Hematopoietic multipotent progenitor cell treated with erythropoietin and hydrocortisone succinate and interleukin-3 and kit ligand, for 8 days (in vitro differentiated cells): ENCODE measurements at places on chromosomes 7 and 10.

GRCh38 chr7:16063716-16064675, 357.3 kb downstream of the CRPPA start:
- DNase-seq: no peak

- DNase-seq: no peak
These were observed 57.1 kb upstream of the FAM20C start for GRCh38 chr7:135257-135653.

- DNase-seq: no peak
These were observed 33.0 kb upstream of the MICU1 start for GRCh38 chr10:72658696-72659400.

GRCh38 chr7:16874066-16874465, 7.7 kb downstream of the AGR3 start:
- no peak for DNase-seq

GRCh38 chr7:125878988-125879387, 949.4 kb upstream of the POT1 start:
- no peak for DNase-seq

GRCh38 chr7:105132335-105132734, 118.3 kb downstream of the KMT2E start:
- DNase-seq: no peak

DNA sequence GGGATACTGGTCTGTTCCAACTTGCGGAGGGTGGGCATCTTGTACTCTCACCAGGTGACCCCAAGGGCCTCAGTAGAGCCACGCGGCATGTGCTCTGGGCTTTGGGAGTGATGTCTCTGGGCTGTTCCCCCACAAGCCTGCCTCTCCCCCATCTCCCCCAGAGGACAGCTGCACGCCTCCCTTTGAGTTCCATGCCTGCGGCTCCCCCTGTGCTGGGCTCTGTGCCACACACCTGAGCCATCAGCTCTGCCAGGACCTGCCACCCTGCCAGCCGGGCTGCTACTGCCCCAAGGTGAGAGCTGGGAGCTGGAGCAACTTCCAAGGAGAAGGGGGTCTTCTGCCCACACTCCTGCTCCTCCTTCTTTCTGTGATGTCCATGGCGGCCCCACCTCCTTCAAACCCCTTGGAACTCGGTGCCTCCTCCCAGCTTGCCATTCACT, 15.0 kb upstream of the ZNF862 start:
- no peak for DNase-seq

- DNase-seq: no peak
These were observed 75.3 kb upstream of the CPXM2 start for GRCh38 chr10:123966896-123967231.

- DNase-seq: peak; percentile 86
These were observed 46.7 kb downstream of the MICALL2 start for GRCh38 chr7:1412322-1413261.

GRCh38 chr7:112877691-112878460, 87.7 kb upstream of the TMEM168 start:
- no peak for DNase-seq

GRCh38 chr7:94980418-94981142, 73.2 kb downstream of the PPP1R9A start:
- no peak for DNase-seq

DNA sequence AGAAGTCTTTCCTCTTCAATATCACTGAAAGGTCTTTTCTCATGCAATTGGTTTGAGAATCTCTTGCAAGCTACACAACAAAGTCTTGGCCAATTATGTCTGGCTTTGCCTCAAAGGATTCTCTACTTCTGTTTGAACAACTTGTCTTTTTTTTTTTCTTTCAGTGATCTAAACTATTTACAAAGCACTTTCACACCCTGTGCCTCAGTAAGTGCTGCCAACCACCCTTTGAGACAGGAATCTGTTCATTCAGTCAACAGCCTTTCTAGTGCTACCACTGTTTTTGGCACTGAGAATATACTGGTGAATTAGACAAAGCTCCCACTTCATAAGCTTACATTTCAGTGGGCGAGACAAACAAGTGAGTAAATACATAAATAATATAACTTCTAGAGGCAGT, 26.9 kb upstream of the SDK1 start:
- DNase-seq: no peak

GRCh38 chr7:40105879-40106473, 28.4 kb downstream of the MPLKIP start:
- DNase-seq: no peak

DNA sequence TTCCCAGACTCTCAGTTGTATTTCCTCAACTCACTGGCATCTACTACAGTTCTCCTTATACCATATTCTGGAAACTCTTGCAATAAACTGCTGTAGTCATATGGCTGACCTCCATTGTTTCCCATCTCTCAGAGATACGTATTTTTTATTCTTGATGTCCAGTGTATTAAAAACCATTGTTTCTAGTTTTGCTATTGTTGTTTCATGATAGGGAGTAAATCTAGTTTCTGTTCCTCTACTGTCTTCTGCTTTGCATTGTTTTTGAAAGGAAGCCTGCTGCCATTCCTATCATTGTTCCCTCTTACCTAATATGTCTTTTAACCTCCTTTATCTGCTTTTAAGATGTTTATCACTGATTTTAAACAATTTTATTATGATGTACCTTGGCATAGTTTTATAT, 255.0 kb downstream of the ADK start:
- no peak for DNase-seq

GRCh38 chr7:158651968-158652565, 52.5 kb downstream of the NCAPG2 start:
- DNase-seq: no peak

GRCh38 chr10:44853148-44853734, 57.9 kb upstream of the TMEM72 start:
- DNase-seq: peak; percentile 47

GRCh38 chr10:26738301-26738911, 40.9 kb downstream of the PDSS1 start:
- no peak for DNase-seq

- peak; percentile 63 for DNase-seq
These were observed 130.5 kb downstream of the CUX1 start for GRCh38 chr7:101947899-101948298.

DNA sequence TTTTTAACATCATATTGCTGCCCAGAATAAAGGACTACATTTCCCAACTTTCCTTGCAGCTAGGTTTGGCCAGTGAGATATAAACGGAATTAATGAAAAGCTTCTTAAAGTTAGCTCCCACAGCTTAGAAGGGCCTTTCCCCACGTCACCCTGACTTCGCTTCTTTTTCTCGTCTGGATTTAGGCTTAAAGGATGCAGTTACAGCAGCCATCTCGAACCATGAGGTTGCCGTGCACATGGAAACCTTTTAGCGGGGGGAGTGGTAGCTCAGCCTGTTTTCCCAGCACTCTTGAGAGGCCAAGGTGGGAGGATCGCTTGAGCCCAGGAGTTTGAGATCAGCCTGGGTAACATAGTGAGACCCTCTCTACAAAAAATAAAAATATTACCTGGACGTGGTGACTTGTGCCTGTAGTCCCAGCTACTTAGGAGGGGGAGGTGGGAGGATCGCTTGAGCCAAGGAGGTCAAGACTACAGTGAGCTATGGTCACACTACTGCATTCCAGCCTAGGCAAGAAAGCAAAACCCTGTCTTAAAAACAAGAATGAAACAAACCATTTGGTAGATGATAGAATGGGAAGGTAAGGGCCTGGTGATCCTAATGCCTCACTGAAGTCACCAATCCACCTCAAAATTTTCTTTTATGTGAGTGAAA, 64.3 kb upstream of the C1GALT1 start:
- no peak for DNase-seq

GRCh38 chr10:19580691-19581090, 235.5 kb upstream of the PLXDC2 start:
- no peak for DNase-seq

GRCh38 chr7:94643771-94644545, 12.0 kb downstream of the SGCE start:
- DNase-seq: no peak

DNA sequence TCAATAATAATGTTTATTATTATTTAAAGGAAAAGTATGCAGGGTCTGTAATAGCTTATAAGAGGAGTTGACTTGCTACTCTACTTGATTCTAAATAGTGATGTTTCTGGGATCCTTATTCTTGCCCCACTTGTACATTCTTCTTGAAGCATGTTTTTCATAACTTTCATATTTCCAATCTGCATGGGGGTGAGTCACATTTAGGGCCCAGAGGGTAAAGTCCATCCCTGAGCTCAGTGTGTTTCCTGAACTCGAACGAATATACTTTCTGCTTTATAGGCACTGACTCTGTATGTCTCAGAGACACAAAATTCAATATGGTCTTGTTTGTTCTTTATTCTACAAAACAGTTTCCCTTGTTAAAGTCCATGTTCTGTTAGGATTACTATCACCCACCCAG, 61.0 kb upstream of the SMIM30 start:
- DNase-seq: no peak

GRCh38 chr7:45684910-45685618, 110.9 kb downstream of the ADCY1 start:
- no peak for DNase-seq

GRCh38 chr10:123772645-123773508, 106.7 kb downstream of the GPR26 start:
- DNase-seq: peak; percentile 6

DNA sequence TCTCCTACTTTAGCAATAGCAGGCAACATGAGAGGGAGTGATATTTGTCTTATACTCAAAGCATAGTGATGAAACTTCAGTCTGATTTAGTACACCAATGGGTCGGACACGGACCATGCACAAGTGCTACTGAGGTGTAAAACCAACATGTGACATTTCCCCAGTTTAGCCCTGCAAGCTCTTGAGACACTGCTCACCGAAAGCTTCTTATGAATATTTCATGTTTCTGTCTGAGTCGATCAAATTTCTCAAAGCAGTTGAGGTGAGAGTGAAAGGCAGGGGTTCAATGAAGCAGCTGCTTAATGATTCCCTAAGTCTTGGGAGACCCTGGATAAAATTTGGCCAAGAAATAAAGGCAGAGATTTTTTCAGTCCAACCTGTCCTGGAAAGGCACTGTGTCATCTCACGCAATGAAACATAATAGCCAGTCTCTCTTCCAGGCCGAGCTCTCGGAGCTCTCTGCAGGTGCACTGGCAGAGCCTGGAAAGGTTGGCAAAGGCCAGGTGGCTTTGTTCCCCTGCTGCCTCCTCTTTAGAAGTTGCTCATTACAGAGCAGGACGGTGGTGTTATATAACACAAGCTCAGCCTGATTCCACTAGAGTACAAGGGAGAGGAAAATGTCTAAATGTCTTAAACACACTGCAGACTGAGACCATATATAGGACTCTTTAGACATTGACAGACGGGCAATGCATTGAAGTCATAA, 33.9 kb upstream of the XPNPEP1 start:
- DNase-seq: no peak

- DNase-seq: no peak
These were observed 197.6 kb upstream of the ZNF32 start for GRCh38 chr10:43846187-43846680.

- DNase-seq: no peak
These were observed 356.4 kb downstream of the GALNT17 start for GRCh38 chr7:71488308-71488707.

DNA sequence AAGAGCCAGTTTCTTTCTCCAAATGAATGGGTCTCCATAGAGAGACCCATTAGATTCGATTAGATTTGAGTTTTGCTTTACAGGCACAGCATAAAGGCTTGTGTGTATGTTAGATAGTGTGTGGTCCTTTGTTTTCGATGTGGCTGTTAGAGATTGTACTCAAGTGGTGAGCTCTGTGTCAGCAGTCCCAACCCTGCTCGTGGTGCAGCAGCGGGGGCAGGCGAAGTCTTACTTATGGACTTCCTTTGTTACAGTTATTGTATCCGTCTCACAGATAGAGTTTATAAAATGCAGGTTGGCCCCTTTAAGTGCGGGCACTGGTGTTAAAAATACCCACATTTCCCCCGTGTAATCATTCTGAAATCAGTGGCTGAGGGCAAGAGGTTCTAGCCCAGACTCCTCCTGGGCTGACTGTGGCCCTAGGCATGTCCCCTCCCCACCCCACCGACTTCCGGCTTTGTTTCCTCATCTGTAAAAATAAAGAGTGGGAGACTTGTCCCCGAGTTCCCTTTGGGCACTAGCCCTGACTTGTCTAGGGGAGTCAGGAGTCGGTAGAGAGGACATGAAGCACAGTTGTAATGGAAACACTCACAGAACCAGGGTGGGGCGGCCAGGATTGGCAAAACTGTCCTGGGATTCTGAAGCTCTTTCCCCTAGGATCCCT, 28.6 kb downstream of the MTURN start:
- peak; percentile 80 for DNase-seq

GRCh38 chr10:69816521-69816920, 14.8 kb downstream of the COL13A1 start:
- no peak for DNase-seq

DNA sequence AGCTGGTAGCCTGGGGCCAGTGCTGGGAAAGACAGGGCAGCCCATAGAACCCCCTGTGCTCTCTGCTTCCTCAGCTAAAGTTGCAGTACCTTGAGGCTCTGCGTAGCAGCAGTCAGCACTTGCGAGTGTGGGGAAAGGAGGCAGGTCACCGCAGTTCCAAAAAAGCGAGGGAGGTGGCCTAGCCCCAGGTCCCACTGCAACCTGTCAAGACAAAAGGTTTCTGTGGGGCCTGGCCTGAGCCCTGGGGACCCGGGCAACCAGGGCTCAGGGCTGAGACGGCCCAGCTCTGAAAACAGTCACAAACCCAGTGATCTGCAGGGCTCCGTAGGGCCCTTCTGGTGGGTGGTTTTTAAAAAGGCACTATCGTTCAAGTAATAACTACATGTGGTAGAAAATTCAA, 19.5 kb downstream of the RRP12 start:
- no peak for DNase-seq

DNA sequence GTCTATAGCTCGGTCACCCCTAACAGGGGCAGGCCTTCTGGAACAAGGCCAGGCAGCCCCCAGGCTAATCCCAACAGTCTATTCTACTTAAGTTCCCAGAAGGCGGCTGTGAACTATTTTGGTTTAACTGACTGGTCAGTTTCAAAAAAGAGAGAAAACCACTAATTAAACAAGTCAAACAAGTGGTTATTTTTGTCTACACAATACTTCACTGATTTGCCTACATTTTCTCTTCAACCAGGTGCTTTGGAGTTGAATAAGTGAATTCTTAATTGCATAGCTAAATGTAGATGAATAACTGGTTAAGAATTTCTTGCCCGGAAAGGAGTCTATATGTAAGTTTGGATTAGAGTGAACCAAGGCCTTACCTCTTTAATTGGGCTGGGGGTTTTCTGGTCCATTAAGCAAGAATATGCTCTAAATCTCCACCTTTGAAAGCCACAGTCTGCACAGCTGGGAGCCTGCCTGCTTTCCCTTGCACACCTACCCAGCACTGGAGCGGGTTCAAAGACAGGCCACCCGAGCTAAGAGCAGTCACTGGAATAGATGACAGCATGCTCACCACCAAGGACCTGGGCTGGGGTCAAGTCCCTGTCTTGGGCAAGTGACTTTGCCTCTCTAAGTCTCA, 70.4 kb downstream of the TBXAS1 start:
- no peak for DNase-seq

- no peak for DNase-seq
These were observed 178.9 kb downstream of the ADK start for GRCh38 chr10:74329873-74330272.

- DNase-seq: no peak
These were observed 341.6 kb upstream of the AUTS2 start for GRCh38 chr7:69256634-69257081.
